ENCODE measurements at places on chromosomes 12 and 14.

DNA sequence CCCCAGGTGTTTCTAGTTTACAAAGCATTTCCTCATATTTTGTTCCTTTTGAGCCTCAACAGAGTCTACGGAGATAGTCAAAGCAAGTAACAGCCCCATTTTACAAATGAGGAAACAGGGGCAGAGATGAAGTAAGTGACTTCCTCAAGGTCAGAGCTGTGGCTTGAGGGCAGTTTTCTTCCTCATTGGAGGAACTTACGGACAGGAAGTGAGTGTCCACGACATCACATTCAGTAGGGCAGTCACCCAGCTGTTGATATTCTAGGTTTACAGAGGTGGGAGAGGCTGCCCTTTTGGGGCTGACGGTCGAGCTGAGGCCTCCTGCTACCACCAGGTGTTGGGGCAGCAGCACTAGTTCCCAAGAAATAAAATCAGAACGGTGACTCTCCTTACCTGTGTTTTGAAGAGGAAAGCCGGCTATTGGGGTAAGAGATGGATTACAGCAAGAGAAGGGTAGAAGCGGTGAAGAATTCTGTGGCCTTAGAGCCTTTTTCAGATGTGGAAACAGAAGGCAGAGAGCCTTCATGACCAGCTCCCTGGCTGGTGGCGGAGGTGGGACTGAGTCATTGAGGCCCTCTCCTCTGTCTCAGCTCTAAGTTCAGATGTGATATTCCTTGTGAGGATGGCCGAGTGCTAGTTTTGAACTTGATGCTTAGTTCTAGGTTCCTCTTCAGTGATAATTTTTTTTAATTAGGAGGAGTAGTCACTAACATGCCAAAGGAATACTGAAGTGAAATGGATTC lies 41.7 kb downstream of the SUSD6 start:
- DNase-seq, result no peak

GRCh38 chr14:94058128-94058673 lies 22.8 kb downstream of the DDX24 start:
- DNase-seq, result no peak

GRCh38 chr14:58488550-58488949 lies 61.0 kb downstream of the KIAA0586 start:
- no peak for DNase-seq

DNA sequence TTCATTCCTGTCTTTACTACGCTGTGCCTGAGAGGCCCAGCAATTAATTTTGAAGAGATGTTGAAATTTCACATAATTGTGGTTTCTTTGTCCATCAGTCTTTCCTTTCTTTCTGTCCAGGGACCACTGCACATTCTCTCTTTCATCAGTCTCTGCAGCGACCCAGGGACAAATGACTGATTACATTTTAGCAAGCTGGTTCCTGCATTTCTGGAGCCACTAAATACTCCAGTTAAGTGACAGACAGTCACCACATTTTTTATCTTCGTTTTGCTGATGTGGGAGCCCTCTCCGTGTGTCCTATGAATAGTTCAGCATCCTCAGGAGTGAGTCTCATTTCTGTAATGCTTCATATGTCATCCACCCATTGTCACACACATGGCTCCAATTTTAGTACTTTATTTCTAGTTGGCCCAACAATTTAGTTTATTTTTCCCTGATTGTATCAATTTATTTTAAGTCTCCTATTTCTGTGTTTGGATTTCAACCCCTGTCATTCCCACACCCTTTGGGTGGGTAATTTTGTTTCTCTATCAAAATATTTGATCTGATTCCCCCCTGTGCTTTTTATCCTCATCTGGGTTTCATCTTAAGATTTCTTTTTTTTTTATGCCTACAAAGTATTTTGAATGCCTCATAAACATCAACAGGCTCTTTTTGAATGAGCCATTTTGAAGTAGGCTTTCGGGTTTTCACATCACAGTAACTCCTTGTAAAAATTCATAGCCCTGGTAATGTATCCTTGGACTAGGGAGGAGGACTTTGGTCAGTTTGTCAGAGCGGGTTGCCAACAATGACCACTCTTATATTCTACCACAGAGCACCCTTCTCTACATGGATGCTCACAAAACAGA lies 1196.5 kb downstream of the GALC start:
- no peak for DNase-seq

GRCh38 chr12:23640754-23641153 lies 308.7 kb downstream of the SOX5 start:
- DNase-seq, result no peak

DNA sequence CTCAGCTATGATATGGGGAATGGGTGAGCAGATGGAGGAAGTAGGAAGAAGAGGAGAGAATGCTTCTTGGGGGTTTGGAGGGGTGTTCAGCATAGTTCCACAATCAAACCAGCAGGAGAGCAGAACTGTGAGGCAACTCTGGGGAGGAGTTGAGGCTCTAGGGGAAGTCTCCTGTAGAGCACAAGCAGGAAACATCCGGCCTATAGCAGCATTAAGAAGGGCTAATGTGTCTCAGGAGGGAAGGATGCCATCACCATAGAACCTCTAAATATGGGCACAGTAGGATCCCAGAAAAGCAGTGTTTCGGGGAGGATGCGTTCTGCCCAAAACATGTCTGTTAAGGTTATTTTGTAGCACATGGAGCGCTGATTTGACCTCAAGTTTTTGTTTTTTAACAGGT lies 8.4 kb upstream of the SALL2 start:
- DNase-seq, result no peak

DNA sequence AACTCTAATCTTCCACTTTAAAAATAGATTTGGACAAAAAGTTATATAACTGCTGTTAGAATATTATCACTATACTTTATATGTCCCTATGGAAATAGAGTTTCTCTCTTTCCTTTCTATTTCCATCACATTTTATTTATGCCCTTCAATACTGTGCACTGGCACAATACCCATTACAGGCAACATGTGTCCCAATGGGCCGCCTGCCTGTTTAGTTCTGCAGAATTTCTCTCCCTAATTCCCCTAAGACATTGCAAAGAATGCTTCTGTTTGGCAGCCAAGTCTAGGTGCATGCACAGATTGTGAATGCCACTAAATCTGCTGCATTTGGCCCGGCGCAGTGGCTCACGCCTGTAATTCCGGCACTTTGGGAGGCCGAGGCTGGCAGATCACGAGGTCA lies 520.4 kb upstream of the FLRT2 start:
- no peak for DNase-seq

DNA sequence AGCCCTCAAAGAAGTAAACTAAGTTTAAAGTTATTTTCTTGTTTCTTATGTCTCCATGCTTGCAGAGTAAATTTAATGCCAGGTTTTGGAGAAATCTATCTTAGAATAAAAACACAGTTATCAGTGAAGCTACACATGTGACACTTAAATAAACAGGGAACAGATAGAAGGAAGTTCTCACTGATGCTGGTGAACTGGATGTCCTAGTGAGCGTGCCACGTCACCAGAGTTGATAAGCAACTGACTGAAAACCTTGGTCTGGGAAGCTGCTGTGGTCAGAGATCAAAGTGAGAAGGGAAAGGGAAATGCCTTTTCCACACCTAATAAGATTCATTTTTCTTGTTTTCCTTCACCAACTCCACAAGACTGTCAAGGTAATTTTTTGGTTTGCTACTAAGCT lies 74.8 kb upstream of the PCED1B start:
- no peak for DNase-seq

DNA sequence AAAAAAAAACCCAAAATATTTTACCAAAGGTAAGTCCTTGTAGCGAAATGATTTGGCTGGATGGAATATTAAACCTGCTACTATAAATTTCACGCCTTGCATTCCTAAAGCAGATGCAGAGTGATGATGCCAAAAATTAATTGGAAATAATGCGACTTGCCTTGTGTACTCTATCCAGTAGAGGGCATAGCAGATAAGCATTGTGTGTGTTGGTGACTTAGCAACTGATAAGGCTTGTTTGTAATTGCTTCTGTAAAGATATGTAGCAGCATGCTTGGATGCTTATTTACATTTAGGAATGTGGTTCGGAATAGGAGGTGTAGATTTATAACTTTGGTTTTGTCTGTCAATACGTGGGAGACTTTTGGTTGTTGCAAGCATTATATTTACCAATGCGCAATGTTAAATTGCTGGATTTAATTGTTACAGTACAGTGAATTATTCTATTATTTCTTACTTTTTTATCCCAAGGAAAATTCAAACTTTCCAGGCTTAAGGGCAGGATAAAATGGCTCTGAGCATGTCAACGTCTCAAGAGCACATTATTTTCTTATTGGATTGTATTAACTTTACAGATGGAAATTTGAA lies 80.5 kb downstream of the TMEM260 start:
- peak; percentile 93 for DNase-seq

DNA sequence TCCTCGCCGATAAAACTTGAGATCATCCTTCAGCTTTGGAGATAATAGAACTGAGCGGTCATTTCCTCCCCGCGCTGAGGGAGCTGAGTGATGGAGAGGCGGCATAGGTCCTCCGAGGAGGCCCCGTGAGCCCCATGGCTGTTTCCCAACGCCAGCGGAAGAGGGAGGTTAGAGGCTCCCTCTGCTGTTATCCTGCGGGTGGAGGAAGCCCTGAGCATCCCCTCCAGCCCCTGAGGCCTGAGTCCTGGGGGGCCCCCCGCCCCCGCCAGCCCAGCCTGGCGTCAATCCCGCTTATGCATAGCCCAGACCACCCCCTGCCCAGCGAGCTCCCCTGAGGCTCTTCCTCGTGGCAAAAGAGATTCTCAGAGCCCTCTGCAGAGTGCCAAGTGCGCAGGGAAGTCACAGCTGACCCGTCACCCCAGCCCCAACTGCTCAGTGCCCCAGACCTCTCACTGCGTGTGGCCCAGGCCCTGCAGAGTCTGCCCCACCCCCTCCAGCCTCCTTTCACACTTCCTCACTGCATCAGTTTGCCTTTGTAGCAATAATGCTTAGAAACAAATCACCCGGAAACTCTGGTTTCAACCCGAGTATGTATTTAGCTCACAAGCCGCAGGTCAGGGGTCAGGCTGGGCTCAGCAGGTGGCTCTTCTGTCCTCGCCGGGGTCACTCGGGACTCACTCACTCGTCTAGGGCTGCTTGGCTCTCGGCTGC lies 44.7 kb upstream of the GALNT9 start:
- DNase-seq, result no peak

GRCh38 chr14:103675957-103676356 lies 39.3 kb downstream of the XRCC3 start:
- no peak for DNase-seq

GRCh38 chr12:103882861-103883596 lies 42.0 kb upstream of the NT5DC3 start:
- no peak for DNase-seq

- DNase-seq, result no peak
These were observed 28.8 kb upstream of the RPLP0 start for GRCh38 chr12:120229487-120230325.

- no peak for DNase-seq
These were observed 91.9 kb upstream of the BCL2L14 start for GRCh38 chr12:11978726-11979384.

DNA sequence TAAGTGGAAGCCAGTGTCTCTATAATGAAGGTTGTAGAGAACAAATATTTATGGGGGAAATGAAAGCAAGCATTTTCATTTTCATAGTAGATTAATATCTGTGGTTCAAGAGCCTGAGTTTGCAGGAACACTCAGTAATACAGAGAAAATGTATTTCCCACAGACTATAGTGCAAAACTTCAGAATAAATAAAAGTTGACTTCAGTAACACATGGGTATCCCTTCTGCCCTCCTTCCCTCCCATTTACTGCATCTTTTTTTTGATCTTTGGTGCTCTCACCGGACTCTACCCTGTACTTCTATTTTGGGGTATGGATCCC lies 75.3 kb upstream of the AMN1 start:
- DNase-seq, result no peak

- DNase-seq, result no peak
These were observed 15.9 kb downstream of the KCTD10 start for GRCh38 chr12:109461049-109461845.

DNA sequence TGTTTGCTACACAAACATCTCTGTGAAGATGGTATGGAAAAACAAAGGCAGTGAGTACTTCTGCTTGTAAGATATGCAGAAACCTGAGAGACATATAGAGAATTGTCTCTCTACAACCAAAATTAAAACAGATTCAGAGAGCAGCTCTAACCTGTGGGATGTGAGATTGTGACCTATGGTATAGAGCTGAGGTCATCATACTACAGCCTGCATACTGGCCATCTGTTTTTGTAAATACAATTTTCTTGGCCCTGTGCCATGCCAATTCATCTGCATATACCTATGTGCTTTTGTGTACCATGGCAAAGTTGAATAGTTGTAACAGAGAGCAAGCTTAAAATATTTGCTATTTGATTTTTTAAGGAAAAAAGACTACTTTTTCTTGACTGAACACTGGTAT lies 99.6 kb downstream of the LMO3 start:
- DNase-seq, result no peak

DNA sequence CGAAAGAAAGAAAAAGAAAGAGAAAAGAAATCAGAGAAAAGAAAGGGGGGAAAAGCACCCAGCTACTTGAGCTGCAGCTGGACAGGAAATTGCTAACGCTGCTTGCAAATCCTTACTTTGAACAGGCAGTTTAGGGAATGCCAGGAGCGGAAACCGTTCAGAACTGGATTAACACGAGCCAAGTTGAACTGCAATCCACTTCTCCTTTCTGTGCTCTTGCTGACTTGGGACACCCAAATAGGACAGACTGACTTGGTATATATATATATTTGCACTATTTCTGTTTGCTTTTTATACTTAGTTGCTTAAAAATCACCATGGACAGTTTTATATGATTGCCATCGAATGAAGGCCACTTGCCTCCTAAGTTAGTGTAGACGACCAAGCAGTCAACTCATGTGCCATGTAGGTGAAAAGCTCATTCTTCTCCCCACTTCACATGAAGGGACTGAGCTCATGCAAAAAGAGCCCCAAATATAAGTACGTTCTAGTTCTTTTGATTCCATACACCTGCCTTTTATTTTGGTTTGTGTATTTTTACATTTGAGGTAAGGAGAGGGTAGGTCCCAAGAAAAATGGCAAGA lies 5.5 kb downstream of the DUSP6 start:
- DNase-seq, result peak; percentile 82

GRCh38 chr14:96629082-96629481 lies 126.9 kb downstream of the PAPOLA start:
- DNase-seq, result no peak

GRCh38 chr14:92108345-92109254 lies 2.2 kb upstream of the ATXN3 start:
- no peak for DNase-seq

DNA sequence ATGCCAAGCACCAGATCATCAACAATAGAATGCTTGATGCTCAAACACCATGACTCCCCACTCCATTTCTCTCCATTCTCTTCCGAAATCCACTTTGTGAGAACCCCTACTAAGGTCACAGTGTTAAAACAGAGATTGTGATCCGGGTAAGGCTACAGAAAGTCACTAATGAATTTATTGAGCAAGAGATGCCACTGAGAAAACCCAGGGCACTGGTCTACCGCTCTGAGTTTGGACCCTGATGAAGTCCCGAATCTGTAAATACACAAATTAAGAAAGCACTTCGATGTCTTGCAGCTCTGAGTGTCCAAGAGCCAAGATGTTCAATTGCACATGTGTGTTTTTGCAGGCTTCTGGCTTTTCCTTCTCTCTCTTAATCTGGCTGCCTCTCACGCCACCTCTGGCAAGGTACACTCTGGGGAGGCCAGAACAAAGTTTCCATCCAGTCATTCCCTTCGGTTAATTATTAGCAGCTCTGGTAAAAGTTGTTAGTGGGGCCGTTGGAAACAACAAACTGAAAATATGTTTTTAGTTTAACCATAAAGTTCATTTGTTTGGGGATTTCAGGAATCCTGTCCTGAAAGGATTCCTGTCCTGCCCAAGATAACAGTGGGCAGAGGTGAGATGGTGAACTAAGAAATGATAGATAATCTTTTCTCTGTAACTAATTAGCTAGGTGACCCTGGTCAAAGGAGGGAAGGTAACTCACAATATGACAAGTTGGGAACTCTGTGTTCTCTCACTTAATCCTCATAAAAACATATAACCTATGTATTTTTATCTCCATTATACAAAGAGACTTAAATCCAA lies 75.4 kb downstream of the BTG1 start:
- DNase-seq, result no peak

Measured in NCI-H2029 (cell line).